Fibroblast of pulmonary artery (primary cell): ENCODE measurements at places on chromosomes 2 and 18.
A peak's percentile ranks its signal among the peaks of the same experiment; 100 is the strongest.

- no peak for DNase-seq
These were observed 77.1 kb upstream of the UGP2 start for GRCh38 chr2:63764630-63765029.

GRCh38 chr2:85541753-85542457 lies 2.9 kb downstream of the MAT2A start:
- DNase-seq = no peak

GRCh38 chr2:152432765-152433164 lies 97.8 kb downstream of the FMNL2 start:
- no peak for DNase-seq

DNA sequence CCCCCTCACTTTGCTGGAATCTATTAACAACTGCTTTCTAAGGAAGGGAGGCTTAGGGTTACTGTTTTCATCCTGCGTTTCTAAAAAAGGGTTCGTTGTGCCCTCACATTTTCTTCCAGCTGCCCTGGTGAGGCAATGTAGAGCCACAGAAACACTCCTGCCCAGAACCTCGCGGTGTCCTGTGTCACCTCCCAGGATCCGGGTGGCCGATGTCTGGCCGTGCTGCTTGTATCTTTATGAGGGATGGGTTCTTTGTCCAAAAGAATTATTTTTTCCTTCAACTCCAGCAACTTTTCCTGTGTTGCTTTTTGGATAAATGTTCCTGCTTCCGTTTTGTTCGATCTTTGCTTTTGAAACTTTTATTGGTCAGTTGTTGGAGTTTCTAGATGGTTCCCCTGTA lies 291.8 kb upstream of the HS6ST1 start:
- DNase-seq = no peak

DNA sequence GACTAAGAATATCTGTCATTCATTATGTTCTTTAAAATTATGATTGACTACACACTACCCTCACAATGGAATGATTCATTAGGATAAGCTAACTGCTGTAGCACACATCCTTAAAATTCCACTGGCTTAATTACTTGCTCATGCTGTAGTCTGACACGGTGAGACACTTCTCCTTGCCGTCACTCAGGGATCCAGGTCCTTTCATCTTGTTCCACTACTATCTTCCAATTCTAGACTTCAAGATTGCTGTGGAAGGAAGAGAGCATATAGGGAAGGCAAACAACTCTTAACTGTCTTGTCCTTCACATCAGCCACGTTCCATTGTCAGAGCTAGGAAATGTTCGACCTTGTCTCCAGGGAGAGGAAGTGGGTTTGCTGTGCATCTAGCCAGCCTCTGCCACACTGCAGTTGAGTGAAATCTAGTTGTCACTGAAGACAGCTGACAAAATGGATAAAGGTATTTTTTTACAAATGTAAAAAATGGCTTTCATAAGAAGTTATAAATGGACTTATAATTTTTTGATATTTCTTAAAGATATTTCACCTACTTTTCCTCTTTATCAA lies 30.1 kb downstream of the GREB1L start:
- no peak for DNase-seq

DNA sequence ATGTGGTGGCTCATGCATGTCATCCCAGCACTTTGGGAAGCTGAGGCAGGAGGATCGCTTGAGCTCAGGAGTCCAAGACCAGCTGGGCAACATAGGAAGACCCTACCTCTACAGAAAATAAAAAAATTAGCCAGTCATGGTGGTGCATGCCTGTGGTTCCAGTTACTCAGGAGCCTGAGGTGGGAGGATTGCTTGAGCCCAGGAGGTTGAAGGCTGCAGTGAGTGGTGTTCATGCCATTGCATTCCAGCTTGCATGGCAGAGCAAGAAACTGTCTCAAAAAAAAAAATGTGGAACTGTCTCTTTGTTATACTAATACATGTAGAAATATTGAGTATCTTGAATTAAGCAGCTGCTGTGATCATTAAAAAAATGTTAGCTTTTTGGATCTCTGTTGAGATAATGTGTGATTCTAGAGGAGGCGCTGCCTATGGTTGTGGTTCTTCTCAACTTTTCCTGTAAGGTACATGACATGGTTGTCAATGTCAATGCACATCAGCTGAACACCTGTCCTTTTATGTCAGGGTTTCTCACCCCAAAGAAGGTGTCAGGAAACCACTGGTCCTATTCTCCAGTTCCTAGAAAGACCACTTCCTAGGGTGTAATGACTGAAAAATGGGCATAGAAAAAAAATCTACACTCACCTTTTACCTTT lies 34.7 kb upstream of the IL1RL1 start:
- DNase-seq = no peak

DNA sequence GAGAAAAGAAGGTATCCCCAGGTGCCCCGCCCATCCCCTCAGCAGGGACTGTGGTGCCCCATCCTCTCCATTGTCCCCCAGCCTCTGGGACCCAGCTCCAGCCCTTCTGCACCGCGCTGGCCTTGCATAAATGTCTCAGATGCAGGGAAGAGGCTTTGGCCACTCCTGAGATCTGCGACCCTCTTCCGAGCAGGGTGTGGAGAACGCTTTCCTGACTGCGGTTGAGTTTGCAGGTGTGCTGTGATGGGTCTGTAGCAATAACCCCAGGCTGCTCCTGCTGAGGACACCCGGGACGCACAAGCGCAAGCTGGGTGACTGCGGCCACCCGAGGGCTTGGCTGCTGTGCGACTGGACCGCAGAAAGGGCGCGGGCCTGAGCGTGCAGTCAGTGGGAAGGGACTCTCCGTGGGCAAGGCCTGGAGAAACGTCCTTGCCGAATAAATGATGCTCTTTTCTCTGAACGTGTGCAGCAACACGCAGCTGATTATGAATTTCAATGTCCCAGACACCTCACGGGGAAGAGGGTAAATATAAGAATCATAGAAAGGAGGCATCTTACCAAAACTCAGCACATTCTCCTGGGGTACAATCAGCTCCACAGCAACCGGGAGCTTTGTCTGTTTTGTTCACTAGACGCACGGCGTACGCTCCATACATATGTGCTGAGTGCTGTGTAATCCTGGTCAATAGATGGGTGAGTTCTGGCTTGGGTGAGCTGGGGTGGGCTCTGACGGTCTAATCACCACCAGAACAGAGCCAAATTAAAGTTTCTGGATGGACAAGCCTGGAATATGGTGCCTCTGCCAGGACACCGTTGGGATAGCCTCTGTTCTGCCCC lies 67.5 kb upstream of the ZNF516 start:
- no peak for DNase-seq

DNA sequence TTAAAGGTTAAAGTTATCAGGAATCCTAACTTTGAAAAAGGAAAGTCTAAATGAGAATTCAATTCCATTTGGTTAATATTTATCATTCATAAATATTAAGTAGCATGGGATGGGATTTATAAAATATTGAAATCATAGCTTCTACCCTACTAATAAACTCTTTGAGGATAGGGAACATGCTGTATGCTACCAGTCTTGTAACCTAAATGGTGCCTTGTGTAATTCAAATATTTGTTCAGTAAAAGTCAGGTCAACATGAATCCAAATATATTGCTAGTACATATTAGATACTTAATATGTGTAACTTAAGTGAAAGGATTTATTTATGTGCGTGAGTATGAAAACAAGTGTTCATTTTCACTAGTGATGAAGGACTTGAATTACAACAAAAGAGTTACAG lies 94.1 kb downstream of the CAMKMT start:
- no peak for DNase-seq

DNA sequence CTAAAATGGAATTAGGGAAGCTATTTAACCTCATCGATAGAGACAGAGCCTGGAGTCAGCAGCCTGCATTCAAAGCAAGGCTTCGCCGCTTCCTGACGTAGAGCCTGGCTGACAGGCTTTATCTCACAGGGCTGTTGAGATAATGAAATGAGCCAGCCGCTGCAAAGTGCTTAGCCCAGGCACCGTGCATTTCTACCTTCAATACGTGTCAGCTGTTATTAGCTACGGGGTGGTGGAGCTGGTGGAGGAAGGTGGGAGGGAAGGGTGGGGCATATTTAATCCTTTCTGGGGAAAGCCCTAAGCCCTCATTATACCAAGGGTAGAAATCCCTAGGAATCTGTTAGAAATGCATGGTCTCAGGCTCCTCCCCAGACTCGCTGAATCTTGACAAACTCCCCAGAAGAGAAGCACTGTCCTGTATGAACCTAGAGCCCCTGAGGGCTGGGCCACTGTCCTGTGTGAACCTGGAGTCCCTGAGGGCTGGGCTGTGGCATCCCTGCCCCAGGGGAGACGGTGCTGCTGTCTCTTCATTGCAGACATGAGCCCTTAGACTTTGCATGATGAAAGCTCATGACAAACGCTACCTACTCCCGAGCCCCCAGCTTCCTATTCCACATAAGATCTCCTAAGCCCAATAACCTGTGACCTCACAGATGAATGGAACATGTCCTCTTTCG lies 72.4 kb downstream of the ALPK2 start:
- DNase-seq = peak; percentile 63

DNA sequence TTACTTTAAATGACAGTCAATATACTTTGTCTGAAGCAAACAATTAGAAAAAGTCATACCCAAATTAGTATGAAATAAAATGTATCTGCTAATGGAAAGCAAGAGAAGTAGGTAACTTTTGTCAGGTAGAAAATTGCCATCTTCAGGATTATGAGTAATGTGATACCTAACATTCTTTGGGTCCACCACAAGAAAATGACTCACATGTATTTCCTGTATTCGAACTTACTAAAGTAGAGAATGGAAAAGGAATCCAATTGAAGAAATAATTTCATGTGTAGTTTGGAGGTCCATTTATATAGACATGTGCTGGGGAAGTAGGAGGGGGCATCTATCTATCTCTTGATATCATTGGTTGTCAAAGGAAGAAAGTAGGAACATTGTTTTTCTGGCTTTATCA lies 636.2 kb upstream of the CHAC2 start:
- peak; percentile 42 for DNase-seq

DNA sequence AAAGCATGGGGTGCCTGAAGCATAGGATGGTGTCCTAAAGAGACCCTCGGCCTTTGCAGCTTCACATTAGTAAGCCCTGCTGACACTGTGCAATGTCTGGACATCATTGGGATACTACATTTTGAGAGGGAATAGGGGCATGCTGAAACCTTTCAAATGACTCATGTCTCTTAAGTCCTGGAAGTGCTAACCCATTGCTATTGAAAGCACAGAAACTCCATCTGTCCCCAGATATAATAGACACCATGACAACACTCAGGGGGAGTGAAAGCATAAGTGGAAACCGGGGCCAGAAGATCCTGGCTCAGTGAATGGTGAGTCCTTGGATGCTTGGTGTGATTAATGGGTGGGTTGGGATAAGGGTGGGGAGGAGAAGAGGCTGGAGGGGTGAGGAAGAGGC lies 595.5 kb upstream of the ID2 start:
- no peak for DNase-seq

DNA sequence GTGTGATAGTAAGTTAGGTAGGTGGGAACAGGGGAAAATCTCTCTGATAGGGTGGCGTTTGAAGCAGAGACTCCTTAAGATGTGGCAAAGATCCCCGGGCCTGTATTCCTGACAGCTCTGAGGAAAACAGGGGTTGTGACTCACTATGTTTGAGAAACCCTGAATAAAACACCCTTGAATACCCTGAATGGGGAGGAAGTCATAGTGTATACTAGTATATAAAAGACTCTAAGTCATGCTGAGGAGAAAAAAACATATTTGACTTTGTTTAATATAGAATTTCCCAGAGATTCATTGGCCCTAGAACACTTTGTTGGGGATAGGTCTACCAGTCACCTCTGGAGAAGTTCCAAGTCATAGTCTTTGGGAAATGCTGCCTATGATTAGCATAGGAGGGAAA lies 590.9 kb downstream of the IRS1 start:
- DNase-seq = peak; percentile 79

- DNase-seq = no peak
These were observed 99.7 kb upstream of the SMAD7 start for GRCh38 chr18:49050452-49050851.

GRCh38 chr18:76461692-76462325 lies 33.2 kb downstream of the ZNF516 start:
- no peak for DNase-seq

DNA sequence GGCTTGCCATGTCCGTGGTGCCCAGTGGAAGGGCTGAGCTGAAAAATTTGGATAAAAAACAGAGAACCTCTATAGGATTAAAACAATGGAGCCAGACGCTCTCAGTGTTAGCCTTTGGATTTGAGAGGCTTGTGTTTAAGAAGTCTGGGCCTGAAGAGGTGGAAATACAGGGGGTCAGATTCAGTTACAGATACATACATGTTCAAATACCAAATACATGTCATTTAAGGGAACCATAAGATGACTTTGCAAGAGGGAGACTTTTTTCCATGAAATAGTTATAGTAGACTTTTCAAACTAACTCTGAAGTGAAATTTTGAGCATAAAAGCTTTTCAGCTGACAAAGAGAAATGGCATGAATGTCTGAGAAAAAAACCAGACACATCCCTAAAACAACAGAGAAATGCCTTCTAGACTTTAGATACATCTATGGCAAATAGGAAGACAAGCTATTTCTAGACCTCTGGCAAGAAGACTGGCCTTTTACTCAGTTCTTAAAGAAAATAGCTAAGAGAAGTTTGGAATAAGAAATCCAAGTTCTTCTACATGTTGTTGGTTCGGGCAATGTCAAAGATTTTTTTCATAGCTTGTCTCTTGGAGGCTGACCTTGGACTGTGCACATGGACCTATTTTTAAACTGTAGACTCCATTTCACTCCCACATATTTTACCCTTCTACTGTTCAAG lies 112.9 kb downstream of the LTBP1 start:
- DNase-seq = peak; percentile 16

DNA sequence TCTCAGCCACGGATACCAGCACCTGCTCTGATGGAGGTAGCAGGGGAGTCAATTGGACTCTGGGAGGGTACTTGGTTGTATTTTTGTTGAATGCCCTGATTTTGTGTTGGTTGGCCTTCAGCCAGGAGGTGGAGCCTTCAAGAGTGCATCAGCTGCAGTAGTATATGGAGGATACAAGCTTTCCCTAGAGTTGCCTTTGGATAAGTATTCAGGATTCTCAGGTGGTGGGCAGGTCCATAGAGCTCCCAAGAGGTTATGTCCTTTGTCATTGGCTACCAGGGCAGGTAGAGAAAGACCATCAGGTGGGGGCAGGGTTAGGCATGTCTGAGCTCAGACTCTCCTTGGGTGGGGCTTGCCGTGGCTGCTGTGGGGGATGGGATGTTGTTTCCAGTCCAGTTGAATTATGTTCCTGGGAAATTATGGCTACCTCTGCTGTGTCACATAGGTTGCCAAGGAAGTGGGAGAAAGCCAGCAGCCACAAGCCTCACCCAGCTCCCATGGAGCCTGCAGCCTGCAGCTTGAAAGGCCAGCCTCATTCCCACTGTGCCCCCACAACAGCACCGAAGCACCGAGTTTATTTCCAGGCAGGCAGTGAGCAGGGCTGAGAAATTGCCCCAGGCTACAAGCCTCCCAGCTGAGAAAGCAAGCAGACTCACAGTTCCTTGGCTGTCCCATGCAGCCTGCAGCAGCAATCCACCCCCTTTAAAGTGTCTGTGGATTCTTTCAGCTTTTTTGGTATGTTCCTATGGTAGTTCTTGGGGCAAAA lies 38.6 kb upstream of the CHST9 start:
- no peak for DNase-seq

DNA sequence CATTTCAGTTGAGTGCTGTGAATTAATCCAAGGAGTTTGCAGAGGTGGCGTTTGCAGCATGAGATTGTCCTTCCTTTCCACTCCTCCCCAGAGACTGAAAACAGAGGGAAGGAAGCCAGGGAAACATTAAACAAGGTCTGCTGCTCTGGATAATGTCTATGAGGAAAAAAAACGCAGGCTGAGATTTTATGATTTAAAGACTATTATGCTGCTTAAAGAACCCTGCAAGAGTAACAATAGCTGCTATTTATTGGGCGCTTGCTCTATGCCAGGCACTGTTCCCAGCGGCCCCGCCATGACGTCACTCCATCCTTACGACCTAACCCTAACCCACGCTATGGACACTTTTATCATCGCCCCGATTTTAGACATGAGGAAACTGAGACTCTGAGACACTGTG lies 222.4 kb downstream of the BCL2 start:
- DNase-seq = no peak
